Activated CD4-positive, alpha-beta T cell treated with anti-CD3 and anti-CD28 coated beads, Interleukin-2, amount 50 U/mL, for 48 hours (primary cell): ENCODE measurements at places on chromosomes 6 and 20.

- peak; percentile 69 for DNase-seq
Measured at GRCh38 chr6:13486679-13487121, 700 bp downstream of the GFOD1 start.

- DNase-seq, result no peak
Measured at GRCh38 chr6:167485186-167485978, 160.5 kb downstream of the TTLL2 start.

DNA sequence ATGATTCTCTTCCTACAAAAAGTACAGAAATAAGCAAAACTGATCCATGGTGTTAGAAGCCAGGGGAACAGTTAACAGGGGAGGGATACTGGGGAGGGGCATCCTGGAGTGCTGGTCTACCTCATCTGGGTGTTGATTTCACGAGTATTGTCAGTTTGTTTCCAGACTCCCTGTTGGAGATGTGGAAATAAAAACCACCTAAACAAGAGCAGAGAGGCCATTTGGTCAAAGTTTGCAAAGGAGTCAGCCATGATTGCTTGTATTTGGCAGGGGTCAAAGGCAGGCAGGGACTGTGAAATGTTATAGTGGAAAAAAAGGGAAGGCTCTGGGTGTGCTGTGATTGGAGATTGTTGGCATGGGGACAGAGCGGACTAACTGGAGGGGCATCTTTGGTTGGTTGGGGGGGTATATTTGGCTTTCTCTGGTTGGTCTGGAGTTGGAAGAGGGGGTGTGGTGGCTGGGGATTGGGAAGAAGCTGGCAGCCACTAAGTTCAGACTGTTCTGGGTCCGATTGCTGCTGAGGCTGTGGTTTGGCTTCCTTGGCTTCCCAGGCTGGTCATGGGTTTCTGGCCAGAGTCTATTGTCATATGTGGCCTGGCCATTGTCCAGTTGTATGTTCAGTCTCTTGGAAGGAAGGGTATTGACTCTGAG lies 14.9 kb upstream of the PANK2 start:
- no peak for DNase-seq

DNA sequence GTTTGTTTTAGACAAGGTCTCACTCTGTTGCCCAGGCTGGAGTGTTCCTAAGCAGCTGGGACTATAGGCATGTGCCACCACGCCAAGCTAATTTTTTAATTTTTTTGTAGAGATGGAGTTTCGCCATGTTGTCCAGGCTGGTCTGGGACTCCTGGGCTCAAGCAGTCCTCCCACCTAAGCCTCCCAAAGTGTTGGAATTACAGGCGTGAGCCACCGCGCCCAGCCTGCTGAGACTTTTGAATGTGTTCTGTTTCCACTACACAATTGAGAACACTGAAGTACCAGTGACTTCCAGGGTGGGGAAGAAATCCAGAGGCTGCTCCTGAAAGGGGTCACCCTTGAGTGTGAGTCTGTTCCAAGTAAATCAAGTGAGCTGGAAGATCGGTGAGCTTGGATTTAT lies 81.3 kb upstream of the ARMC2 start:
- no peak for DNase-seq

DNA sequence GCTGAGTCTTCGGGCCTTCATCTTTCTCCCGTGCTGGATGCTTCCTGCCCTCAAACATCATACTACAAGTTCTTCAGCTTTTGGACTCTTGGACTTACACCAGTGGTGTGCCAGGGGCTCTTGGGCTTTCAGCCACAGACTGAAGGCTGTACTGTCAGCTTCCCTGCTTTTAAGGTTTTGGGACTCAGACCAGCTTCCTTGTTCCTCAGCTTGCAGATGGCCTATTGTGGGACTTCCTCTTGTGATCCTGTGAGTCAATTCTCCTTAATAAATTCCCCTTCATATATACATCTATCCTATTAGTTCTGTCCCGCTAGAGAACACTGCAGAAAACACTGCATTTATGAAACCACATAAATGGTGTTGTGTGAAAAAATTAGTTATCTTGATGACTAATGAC lies 13.9 kb upstream of the BCLAF1 start:
- DNase-seq, result no peak

- DNase-seq, result no peak
Measured at GRCh38 chr6:128743974-128744765, 138.8 kb upstream of the LAMA2 start.

DNA sequence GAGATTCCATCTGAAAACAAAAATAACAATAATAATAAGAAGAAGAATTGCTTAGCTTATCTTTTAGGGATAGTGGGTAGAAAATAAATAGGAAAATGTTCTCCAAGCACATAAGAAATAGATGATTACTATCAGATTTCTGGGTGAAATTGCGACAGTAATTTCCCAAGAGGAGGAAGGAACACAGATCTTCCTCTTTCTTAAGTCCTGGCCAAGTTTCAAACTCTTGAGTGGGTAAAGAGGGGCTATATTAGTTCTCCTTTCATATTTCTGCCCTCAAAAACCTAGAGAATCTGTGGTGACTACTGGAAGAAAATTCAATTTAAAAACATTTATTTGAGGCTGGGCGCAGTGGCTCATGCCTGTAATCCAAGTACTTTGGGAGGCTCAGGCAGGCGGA lies 63.7 kb downstream of the PHACTR2 start:
- no peak for DNase-seq

DNA sequence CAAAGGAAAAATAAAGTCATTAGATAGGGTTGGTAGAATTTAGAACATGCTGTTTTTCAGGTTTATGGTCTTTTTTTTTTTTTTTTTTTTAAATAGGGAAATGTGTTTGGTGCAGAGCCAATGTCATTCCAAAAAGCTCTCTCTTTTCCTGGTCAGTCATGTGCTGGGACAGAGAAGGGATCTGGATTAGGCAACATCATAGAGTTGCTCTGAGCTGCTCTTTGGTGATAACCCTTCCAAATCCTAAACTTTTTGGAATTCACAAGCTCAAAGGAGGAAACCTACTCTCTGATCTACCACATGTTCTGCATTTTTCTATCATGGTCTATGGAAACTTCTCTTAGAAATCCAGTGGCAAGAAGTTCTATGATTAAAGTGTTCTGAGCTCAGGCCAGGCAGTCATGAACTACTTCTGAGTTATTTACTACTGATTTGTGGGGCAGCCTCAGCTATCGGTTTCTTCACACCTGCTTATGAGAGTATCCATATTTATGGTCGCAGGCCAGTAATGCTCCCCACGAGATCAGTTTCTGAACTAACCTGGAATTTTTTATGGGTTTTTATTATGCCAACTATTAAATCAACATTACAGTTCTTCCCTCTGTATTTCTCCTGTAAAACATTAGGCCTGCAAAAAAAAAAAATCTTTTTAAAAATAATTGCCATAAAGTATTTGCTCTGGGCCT lies 4.8 kb downstream of the EDN1 start:
- DNase-seq, result no peak

GRCh38 chr20:46206025-46206424 lies 87.9 kb downstream of the CD40 start:
- DNase-seq, result peak; percentile 2

DNA sequence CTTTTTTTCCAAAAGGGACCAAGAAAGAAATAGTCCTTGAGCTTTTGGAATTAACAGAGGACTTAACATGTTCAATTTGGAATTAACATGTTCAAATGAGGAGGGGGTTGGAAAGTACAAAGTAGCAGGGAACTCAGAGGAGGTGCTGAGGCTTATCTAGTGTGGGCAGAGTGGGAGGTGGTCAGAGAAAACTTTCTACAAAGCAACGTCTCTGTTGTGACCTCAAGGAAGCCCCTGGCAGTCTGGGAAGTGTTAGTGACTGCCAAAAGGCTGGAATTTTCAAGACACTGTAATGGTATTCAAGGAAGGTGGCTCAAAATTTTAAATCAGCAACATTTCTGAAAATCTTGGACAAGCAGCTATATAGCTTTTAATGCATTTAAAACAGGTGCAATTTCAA lies 7.3 kb downstream of the ECI2 start:
- no peak for DNase-seq

DNA sequence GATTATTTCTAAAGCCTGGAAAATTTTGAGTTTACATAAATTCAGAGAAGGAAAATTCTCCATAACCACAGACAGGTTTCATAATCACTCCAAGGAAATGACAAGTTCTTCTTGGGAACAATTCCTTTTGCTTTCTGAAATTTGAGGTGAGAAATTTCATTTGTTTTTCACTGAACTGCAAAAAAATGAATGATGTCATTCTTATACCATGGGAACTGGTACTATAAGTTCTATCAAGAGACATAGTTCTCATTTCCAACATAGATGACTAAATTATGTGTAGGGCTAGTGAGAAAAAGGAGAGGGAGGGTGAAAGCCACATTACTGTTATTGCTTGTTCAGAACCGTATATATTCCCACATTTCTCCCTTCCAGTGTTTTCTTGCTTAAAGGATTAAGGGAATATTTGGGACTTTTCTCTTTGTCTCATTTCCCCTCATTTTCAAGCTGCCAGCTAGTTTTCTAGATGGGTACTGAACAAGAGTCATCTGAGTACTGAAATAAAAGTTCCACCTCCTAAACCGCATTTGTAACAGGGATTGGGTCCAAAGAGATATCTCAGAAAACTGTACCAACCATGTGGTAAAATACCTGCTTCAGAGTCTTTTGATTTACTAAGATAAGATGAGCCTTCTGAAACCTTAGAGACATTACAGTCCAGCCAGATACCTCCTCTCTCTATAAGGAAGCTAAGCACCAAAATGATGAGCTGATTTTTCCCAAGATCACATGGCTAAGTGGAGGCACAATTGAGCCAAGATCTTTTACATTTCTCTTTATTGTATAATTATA lies 144.3 kb upstream of the PRDM1 start:
- no peak for DNase-seq

- no peak for DNase-seq
Measured at GRCh38 chr6:11682561-11682975, 96.0 kb downstream of the ADTRP start.
